Uterus (tissue), 4 donors: ENCODE measurements at places on chromosomes 16 and 17. TPM values are rescaled to one million over a fixed set of nuclear protein-coding genes. Genes with fewer than 3 reads are reported as not detected.

- H3K4me3 ChIP-seq = no peak overlapping the region
- no peaks in the 10 kb centered on the region for H3K4me1 ChIP-seq
- no peaks in the 10 kb centered on the region for H3K27me3 ChIP-seq
These were observed 99.4 kb downstream of the CYLD start for GRCh38 chr16:50841081-50841886.

DNA sequence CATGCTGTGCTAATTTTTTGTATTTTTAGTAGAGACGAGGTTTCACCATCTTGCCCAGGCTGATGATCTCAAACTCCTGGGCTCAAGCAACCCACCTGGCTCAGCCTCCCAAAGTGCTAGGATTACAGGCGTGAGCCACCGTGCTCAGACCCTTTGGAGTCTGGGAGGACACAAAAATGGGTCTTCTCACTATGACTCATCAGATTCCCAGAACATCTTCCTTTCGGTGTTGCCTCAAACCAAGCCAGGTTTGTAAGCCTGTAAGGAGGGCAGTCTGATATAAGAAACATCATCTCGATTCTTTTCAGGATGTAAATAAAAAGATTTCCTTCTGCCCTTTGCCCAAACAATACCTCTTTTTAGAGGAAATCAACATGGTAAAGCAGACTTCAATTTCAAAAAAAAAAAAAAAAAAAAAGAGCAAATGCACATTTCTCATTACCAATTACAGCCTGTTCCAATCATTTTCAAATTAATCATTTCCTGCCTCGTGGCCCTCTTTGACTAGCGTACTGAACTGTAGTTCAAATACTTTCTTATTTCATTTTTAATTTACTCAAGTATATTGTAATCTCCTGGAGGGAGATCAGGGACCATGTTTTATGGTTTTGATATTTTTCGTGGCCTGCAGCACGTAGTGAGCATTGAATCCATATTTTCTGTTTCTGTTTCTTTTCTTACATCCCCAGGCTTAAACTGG, 409.6 kb downstream of the GRIN2A start:
- DNase-seq = no peak
- H3K4me1 ChIP-seq = no peaks in the 10 kb centered on the region
- no peak overlapping the region for H3K4me3 ChIP-seq
- no peak overlapping the region for H3K27ac ChIP-seq
- no peaks in the 10 kb centered on the region for H3K36me3 ChIP-seq

DNA sequence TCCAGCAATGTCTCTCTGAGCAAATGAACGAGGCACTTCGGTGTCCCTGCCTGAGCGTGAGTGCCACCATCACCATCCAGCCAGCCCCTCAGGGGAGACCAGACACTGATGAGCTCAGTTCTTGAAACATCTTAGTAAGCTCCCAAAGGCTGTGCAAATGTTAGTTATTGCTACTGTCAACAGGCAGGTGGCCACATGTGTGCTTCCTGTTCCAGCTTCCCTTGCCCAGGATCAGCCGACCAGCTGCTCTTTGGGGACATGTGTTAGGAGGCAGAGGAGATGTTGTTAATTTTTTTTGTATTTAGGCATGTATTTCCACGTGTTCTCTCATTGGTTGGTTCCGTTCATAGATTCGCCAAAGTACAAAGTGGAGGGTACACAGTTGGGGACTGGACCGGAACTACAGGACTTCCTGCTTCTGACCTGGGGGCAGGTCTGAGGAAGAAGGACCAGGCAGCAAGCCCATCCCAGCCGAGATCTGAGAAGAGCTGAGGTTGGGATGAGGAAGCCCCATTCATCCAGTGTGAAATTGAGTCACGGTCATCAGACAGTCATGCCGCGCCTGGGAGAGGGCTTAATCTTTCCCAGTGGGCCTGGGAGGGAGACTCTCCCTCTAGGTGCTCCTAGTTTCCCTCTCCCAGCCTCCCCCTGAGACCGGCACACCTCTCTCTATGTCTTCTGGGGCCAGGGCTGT, 3.8 kb downstream of the TTYH2 start:
- H3K4me1 ChIP-seq = peaks cover 8% of the 10 kb centered on the region
- H3K27me3 ChIP-seq = no peaks in the 10 kb centered on the region
- H3K27ac ChIP-seq = no peak overlapping the region
- DNase-seq = no peak
- H3K4me3 ChIP-seq = no peak overlapping the region

DNA sequence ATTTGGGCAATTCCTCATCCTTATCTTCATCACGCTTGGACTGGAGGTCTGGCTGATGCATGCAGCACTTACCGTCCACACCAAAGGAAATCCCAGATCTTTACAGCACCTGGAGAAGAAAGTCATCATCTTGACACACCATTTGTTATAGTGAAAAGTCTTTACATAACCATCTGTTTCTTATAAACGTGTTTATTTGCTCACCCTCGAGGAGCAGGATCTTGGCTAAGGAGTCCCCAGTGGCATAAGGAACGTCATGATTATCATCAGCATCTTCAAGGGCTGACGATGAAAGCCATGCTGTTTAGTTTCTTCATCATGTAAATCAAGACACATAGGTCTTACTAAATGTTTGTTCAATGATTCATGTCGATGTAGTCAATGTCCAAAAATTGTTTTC, 248.8 kb upstream of the ELAC2 start:
- no peak for DNase-seq
- no peaks in the 10 kb centered on the region for H3K36me3 ChIP-seq
- H3K4me3 ChIP-seq = no peak overlapping the region
- no peak overlapping the region for H3K27ac ChIP-seq
- H3K4me1 ChIP-seq = no peaks in the 10 kb centered on the region

DNA sequence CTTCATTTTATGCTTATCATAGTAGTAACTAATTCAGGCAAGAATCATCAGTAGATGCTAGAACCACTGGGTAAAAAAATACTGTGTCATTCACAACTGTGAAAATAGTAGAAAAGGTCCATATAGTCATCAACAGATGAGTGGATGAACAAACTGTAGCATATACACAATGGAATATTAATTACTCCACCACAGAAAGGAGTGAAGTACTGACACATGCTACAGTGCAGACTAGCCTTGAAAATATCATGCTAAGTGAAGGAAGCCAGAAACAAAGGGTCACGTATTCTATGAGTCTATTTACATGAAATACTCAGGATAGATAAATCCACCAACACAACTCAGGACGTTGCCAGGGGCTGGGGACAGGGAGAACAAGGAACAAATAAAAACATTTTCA, 13.3 kb downstream of the USP22 start:
- DNase-seq = no peak
- H3K4me1 ChIP-seq = peaks cover 13% of the 10 kb centered on the region
- no peaks in the 10 kb centered on the region for H3K27me3 ChIP-seq
- H3K27ac ChIP-seq = peak overlapping the region; percentile 6
- no peak overlapping the region for H3K4me3 ChIP-seq

DNA sequence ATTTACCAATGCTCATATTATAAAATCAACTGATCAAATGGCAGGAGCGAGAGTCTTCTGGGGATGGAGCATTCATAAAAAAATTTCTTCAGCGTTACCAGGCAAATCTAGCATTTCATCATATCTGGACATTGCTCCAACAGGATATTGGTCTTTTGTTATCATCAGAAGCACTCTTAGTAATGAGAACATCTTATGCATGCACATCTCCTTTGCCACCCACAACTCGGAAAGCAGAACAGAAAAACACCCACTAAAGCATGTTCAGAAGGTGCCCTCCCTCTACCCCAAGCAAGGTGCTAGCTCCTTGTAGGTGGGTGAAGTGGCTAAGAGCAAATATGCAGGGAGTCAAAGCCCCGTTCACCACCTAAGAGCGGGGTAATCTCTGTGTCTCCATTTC, 18.9 kb downstream of the ARHGAP17 start:
- H3K27ac ChIP-seq = no peak overlapping the region
- no peak overlapping the region for H3K4me3 ChIP-seq
- no peaks in the 10 kb centered on the region for H3K27me3 ChIP-seq

GRCh38 chr16:66470556-66470955, 43.5 kb downstream of the BEAN1 start:
- H3K27ac ChIP-seq = no peak overlapping the region
- H3K4me1 ChIP-seq = no peaks in the 10 kb centered on the region
- no peaks in the 10 kb centered on the region for H3K36me3 ChIP-seq
- DNase-seq = no peak
- no peaks in the 10 kb centered on the region for H3K27me3 ChIP-seq

The EXOC3L1 gene
- total RNA-seq = 2.3 TPM
